Left lung (tissue), 14 donors: ENCODE measurements at places on chromosomes 16 and 17.

DNA sequence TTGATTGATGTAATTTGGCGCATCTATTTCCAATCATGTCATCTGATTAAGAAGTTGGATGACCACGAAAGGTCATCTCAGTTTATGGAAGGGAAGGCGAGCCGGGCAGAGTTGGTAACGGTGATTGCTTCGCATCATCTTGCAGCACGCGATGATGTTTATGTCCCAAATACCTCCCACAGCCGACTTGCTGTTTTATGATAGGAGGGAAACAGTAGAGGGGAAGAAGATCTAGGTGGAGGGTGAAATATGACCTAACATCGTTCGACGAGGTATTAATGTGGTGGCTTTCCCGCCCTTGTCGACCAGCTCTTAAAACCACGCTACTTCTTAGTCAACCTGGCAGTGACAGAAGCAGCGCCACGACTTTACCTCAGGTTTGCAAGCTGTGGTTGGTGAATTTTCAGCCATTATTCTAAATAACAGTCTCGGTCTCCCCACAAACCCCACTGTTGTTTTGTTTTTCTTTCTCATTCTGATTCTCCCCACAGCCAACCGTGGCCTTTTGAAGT, 805 bp upstream of the TANC2 start:
- peak; percentile 10 for DNase-seq

DNA sequence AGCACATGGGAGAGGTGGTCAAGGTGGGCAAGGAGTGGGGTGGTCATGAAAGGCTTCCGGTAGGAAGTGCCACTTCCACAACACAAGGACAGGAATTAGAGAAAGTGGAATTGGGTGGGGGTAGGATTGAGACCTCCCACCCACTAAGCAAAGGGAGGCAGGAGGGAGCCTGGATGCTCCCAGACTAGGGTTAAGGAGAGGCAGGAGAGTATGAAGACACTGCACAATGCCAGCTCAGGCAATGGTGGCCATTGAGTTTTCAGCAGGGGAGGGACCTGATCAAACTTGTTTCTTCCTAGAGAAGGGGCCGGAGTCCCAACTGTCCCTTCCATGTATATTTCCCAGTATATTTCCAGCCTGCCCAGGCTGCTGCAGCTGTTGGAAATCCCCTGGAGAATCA, 3.1 kb upstream of the RAB11FIP4 start:
- no peak for DNase-seq

DNA sequence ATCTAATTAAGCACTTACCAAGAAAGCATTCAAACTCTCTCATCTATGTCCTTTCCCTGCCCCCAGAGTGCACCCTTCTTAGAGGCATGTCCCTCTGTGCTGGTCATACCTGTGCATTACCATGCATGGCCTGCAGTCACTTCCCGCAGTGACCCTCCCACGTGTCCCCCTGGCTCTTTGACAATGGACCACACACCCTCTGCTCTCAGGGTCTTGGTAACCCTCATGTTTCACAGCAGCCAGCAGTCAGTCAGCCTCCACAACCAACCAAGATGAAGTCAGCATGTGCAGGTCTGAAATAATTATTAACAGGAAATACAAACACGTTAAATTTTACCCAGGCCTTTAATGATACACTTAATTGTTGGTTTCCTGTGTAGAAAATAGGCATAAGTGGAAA, 10.1 kb downstream of the KRT33A start:
- no peak for DNase-seq

GRCh38 chr17:14019186-14019956, 49.9 kb upstream of the COX10 start:
- DNase-seq = peak; percentile 14

- no peak for DNase-seq
Observed at GRCh38 chr16:57627184-57627871, 1.1 kb upstream of the ADGRG1 start.

GRCh38 chr16:10579965-10580882, at the start of gene EMP2:
Gene EMP2 (minus strand): TSS chr16:10580598. CDS start chr16:10547617, 32,981 bp downstream.
- peak; percentile 81 for DNase-seq

- no peak for DNase-seq
Observed at GRCh38 chr17:78392295-78392694, 13.8 kb downstream of the PGS1 start.

- DNase-seq = no peak
Observed at GRCh38 chr17:79338604-79339003, 264.0 kb downstream of the ENGASE start.

DNA sequence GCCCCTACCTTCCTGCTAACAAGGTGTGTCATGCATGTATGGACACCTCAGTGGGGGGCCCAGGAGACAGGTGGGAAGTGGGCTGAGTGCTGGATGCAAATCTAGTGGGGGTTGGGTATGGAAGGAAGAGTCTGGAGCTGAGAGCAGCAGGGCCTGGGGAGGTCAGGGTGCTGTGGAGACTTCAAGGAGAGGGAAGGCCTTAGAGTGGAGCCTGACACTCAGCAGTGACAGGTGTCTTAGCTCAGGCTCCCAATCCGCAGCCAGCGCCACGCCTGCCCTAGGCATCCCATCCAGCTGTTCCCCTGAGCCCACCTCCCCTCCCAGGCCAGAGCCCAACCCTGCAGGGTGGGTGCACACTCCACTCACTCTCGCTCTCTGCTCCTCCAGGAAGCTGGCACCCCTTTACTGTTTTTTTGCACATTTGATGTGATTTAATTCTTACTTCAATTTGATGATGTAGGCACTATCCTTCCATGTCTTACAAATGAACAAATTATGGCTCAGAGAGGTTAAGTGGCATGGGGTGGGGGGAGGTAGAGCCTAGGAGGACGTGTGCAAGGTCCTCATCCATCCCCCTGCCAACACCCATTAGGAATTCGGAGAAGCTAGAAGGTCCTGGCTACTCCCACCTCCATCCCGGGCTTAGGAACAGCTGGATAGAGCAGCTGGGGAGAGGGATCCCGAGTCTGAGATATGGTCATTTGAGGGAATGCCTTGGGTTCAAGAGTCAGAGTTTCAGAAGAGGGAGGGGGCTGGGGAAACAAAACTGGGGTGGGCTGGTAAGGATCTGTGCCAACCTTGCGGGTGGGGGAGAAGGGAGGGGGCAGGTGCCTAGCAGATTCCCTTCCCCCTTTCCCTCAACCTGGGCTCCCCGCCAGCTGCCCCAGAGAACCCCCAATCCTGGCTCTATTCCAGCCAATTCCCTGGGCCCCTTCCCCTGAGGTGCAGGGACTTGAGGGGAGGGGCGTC, 2.1 kb downstream of the FAM171A2 start:
- no peak for DNase-seq

DNA sequence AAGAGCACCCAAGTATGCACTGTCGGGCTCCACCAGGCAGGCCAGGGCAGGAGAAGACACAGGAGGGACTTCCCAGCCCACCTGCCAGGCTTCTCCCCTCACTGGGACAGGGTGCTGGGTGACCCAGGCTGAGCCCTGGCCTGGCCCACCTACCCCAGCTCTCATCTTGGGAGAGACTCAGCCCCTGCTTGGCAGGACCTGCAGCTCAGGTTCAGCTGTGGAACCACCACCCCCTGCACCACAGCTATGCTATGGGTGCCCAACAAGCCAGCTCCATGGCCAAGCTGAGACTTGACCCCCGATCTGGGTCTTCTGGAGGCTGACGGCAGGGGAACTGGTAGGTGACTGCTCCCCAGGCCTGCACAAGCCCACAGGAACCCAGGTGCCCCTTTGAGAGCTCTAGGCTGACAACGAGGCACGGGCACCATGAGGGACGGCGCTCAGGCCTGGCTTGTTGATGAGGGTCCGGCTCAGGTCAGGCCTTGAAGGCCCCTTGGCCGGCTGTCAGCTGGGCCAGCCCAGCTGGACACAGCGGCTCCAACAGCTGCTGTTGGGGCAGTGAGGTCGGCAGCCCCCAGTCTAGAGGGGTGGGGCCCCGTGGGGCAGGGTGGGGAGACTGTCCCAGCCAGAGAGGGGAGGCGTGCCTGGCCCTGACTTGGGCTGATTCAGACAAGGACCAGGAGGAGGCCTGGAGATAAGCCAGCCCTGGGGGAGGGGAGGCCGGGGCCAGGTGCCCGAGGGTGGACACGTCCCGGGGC, 4.6 kb downstream of the RPUSD1 start:
- DNase-seq = no peak

- no peak for DNase-seq
Observed at GRCh38 chr16:1676661-1677060, 1.4 kb upstream of the JPT2 start.

DNA sequence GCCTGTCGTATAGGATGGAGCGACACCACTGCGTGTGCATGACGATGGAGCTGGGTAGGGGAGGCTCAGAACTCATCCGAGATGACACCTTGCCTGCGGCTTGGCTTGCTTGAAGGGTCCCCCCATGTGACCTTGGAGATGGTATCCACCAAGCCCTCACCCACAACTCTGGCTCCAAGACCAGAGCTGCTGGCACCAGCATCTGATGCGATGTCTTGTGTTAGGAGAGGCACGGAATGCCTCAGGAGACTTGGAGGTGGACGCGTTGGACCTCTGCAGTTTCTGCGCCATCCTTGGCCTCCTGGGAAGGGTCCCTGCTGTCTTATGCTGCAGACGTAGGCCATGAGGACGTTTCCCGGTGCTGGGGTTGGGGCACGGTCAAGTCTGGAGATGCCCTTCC, 7.8 kb downstream of the CRAMP1 start:
- DNase-seq = no peak

DNA sequence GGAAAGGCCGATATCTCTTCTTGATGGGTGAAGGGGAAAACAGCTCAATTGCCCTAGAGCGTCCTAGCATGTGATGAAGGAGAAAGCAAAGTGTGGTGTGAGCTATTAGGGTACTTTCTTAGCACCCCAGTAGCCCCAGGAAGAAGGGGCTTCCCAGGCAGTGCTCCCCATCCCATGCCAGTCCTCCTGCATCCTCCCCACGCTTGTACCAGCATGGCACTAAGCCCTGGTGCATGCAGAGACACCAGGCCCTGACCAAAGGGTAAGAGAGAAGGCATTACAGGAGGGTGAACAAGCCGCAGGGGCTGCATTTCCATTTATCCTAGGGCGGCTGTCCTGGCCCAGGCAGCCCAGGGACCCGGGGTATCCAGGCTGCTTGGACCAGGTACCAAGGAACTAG, 3.1 kb downstream of the CYB561 start:
- DNase-seq = no peak

DNA sequence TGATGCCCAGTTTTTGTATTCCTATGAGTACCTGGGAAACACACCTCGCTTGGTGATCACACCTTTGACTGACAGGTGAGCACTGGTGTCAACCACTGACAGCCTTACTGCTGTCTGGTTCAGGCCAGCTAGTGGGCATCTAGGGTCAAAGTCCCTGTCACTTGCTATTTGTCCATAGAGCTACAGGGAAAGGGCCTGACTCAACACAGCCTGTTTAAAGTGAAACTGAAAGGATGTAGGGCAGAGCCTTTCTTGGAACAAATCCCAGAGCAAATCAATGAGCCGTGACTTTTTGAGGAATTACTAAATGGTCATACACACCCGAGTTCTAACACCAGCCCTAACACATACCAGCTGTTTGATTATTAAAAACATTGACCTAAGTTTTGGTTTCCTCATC, 106.8 kb downstream of the DNAH9 start:
- no peak for DNase-seq

DNA sequence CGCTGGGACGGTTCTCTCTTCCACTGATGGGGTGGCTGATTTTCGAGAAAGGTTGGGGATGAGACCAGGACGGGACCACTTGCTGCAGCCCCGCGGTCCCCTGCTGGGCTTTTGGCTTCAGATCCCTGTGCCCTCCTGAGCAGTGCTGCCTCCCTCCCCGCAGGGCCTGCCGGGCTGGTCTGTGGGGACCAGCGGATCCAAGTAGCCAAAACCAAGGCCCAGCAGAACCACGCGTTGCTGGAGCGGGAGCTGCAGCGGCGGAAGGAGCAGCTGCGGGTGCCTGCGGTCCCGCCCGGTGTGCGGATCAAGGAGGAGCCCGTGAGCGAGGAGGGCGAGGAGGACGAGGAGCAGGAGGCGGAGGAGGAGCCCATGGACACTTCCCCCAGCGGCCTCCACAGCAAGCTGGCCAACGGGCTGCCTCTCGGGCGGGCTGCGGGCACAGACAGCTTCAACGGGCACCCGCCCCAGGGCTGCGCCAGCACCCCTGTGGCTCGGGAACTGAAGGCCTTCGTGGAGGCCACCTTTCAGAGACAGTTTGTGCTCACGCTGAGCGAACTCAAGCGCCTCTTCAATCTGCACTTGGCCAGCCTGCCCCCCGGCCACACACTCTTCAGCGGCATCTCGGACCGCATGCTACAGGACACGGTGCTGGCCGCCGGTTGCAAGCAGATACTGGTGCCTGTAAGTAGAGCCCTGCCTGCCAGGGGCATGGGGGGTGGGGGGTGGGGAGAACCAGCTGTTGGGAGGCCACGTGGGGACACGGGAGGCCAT, 28.6 kb downstream of the POLR3E start:
- no peak for DNase-seq

DNA sequence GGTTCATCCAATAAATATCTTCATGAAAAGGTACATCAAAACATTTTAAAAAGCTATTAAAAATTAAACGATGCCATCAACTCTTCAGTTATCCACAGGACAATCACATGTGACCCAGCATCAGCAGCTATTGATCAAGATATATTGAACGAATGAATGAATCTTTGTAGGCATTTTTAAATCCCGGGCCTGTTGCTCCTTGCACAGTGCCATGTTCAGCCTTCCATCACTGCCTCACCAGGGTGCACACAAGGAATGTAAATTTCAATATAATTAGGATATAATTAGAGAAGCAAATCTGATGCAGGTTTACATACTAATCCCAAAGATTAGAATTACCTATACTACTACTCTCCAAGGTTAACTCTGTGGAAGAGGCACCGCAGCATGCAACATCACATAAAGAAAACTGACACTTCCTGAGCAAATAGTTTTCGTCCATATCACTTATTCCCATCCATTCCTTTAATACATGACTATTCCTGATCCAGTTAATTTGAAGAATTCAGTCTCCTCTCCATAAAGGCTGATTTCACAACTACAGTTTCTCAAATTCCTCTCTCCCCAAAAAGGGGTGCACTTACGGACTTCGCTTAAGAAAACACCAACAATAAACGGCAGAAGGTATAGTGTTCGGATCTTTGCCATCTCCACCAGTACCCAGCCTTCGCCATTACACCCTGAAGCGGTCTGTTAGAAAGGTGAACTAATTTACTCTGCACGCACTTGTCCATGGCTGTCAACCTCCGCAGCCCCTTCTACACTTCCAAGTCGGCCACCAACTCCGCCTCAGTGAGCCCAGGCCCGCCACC, 938 bp downstream of the NCOR1 start:
- no peak for DNase-seq

- no peak for DNase-seq
Observed at GRCh38 chr17:19273731-19274130, 36.6 kb downstream of the EPN2 start.
